ENCODE measurements at places on chromosomes 11 and 22.

- DNase-seq = no peak
These were observed 58.4 kb upstream of the RCN1 start for GRCh38 chr11:32032478-32032877.

DNA sequence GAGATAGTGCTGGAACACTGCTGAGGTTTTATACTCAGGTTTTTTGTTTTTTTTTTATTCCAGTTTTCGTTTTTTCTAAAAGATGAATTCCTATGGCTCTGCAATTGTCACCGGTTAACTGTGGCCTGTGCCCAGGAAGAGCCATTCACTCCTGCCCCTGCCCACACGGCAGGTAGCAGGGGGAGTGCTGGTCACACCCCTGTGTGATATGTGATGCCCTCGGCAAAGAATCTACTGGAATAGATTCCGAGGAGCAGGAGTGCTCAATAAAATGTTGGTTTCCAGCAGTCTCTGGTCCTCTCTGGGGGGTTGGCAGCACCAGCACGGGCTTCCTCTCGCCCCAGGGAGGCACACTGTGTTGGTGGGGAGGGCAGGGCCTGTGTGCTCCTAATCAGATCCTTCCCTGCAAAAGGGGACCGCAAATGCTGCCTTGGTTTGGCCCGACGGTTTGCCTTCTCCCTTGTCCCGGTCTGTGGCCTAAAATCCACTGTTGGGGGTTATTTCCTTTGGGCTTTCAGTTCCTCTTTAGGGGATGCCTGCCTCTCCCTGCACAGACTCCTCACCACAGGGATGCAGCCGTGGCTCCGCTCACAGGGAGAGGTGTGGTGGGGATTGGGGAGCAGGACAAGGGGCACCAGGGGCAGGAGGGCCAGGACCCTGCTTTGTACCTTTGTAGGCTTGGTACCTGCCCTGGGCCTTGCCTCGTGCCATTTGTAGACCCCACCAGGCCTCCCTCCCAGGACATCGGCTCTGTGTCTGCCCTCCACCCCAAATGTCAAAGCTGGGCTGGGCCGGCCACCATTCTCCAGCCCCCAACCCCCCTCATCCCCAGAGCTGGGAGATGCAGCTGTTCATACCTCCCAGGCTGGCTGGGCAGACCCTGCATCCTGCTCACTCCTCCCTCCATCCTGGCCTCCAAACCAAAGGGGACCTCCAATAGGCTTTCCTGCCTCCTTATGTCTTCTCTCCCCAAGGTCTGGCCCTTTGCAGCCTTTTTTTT, 13.5 kb downstream of the MCAT start:
- DNase-seq = no peak

DNA sequence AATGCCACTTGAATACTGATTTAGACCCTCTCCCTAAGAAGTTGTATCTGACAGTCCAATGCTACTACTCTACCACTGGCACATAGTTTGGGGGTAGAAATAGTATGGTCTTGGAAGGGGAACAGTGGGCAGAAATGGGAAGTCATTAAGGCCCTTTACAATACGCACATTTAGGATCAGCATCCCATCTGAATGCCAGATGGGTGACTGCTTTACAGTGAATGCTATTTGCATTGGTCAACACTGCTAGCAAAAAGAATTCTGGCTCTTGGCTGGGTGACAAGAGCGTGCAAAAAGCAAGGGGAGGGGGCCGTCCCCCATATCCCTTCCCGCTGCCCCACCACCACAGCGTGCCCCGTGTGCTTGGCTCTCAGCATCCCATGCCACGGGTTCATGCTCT, 104.7 kb upstream of the BID start:
- no peak for DNase-seq

- DNase-seq = no peak
These were observed 1.8 kb upstream of the APOL3 start for GRCh38 chr22:36162127-36163034.

DNA sequence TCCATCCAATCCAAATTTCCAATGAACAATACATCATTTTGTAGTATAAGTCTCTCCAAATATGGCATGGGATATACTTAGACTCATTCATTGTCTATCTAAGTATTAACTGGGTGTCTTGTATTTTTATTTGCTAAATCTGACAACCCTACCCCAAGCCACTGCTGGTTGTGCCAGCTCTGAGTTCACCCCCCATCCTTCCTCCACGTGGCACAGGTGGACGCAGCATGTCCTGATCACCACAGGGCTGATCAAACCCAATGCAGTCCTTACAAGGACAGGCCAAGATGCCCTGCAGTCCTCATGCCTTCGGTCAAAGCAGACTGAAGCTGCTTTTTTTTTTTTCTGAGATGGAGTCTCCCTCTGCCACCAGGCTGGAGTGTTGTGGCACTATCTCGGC, 62.8 kb downstream of the SYN3 start:
- DNase-seq = no peak

GRCh38 chr11:34798985-34799384, 117.2 kb downstream of the APIP start:
- DNase-seq = no peak

DNA sequence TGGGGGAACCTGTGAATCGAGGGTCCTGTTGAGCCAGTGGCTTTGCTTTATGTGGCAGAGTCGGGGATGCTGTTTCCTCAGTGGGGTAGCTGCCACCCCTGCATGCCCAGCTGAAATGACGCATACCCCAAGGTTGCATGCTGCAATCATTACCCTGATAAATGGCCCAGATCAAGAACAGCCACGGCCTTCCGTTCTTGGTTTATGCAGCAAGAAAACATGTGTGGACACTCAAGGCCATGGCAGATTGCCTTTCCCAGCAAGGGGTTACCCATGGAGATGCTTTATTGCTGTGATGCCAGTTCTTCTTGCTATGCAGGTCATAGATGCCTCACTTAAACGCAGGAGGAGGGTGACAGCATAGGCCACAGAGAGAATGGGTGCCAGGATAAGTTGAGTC, 14.3 kb upstream of the SREBF2 start:
- DNase-seq = no peak

GRCh38 chr22:23180301-23180892, at the start of gene BCR:
Gene BCR (plus strand): TSS chr22:23180509. CDS start chr22:23180961, 452 bp downstream.
- no peak for DNase-seq

GRCh38 chr22:29879753-29880152, 3.2 kb upstream of the MTMR3 start:
- no peak for DNase-seq

All from foreskin keratinocyte (primary cell).